ENCODE measurements at places on chromosomes 7 and 10.
A peak's percentile ranks its signal among the peaks of the same experiment; 100 is the strongest.

DNA sequence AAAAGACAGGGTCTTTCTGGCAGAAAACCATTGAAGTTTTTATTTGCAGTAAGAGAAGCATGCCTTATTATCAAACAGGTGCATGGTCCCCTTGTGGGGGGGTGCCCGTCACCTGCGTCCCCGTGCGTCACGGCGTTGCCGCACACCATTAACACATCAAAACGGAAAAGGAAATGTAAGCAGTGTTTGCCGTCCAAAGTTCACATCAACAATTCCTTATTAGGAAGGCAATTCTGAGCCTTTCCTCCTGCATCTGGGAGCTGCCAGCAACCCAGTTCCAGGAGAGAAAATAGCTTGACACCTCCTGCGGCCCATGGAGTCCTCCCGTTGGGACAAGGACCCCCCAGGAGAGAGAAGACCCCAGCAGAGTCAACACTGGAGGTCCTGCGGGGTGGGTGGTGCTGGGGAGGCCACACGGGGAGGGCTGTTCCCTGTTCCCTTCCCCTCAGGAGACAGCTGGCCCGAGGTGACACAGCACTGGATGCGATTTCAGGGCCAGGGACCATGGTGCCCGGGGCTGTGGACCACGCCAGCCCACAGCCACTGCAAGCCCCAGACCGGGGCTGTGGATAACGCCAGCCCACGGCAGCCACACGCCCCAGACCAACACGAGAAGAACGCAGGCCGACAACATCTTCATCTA is 39.5 kb downstream of the DIP2C start:
- DNase-seq = no peak

DNA sequence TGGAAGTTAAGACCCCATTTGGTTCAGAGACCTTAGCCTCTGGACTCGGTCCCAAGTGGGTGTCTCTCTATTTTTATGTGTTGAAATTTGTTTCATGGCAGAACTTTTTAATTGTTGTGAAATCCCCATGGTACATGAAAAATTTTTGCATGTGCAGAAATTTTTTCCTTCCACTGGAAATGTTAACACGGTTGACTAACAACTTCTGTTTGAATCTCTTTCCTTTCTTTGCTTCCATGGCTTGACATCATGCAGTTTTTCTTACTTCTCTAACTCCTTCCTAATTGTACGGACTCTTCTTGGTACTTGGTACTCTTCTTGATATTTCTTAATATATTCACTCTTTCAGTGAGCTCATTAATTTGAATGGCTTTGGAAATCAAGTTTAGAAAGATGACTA is 18.3 kb downstream of the MDFIC start:
- no peak for DNase-seq

- no peak for DNase-seq
These were observed 510 bp downstream of the ZSWIM8 start for GRCh38 chr10:73785721-73786511.

DNA sequence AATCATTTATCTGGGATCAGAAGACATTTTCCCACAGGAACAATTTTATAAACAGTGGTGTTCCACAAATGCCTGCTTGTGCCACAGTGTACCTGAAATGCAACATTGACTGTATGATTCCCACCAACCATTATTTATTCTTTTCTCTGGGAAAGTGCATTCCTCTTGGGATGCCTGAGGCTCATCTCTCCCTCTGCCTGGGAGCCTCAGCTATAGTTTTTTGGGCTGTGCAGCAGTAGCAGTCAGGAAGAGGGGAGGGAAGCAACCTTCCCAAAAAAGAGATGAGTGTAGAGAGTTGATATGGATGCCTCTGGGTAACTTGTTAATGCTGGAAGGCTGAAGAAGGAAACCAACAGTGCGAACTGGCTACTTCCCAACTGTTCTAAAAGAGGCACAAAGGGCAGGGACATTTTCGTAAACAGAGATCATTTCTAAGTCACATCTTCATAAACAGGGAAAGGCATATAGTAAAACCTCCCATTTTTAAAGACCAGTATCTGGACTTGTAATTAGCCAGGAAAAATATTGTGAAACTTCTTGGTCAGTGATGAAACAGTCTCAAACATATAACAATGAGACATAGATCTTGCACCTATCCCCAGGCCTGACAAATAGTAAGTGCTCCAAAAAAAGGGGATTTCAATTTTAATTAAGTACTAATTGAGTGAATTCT is 1.4 kb upstream of the CALD1 start:
- no peak for DNase-seq

GRCh38 chr7:68176974-68177373 is 1180.3 kb downstream of the TYW1 start:
- no peak for DNase-seq

DNA sequence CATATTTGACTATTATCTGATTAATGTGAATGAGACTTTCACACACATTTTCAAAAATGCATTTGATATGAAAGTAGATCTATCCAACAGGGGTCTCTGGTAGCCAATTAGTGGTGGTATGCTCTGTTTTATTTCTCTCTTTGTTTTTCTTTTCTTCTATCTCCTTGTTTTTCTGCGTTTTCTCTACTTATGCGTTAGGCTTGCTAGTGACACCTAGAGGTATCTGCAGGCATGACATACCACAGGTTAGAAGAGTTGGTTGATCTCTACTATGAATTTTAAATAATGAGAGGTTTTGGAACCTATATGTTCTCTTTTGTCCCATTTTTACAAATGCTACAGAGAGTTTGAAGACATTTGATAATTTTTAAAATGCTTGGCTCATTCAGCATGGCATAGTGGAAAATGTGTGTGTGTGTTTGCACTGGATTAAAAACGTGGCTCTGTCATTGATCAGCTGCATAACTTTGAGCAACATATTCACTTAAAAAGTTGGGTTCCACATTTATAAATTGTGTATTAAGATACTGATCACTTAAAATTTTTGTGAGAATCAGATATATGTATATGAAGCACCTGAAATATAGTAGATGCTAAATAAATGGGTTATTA is 28.1 kb upstream of the PLXDC2 start:
- DNase-seq = peak; percentile 8

GRCh38 chr7:15709978-15710377 is 23.5 kb upstream of the MEOX2 start:
- DNase-seq = no peak

GRCh38 chr10:31708474-31708873 is 220.2 kb downstream of the ARHGAP12 start:
- DNase-seq = no peak

DNA sequence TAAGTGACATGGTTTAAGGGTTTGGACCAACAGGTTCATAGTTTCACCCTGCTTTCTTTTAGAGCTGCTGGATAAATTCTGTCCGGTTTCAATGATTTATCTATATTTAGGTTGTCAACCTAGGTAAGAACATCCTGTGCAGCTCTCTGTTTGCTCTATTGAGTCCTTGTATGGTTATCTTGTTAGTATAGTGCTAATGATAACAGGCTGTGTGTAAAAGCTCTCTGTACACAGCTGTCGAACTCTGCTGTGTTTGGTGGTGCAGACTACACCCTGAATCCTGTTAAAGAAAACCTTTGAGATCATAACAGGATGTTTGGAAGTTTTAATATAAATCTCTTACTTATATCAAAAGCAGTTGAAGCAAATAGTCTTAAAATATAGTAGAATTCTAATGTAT is 219.2 kb downstream of the SDK1 start:
- DNase-seq = no peak

GRCh38 chr7:12570168-12570533 is 369 bp upstream of the SCIN start:
- no peak for DNase-seq

DNA sequence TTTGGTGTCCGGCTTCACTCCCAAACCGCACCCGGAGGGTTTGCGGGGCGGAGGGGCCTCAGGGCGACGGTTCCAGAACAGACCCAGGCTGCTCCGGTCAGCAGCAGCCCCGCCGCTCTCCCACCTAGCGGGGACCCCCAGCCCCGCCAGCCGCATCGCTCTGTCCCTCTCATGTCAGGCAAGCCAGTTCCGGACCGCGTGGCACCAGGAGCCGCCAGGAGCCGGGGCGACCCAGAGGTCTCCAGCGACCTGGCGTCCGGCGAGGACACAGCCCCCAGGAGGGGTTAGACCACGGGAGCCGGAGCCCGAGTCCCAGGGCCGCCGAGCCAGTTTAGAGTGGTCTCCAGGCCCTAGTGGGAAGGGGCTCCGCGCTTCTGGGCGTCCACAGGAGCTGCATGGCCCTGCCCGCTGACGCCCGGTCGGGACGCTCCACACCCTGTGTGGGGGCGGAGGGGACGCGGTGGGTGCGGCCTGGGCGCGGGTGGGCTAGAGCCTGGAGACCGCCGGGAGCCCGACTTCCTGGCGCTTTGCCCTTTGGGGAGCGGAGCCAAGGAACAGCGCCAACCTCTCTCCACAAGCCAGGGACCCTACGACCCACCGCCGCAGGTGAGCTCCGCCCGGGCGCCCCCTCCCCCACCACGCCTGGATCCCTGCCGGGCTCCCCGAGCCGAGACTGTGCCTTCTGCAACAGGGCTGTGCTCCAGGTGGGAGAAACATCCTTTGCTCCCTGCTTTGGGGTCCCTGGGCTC is 43.4 kb downstream of the ZNF117 start:
- DNase-seq = no peak

DNA sequence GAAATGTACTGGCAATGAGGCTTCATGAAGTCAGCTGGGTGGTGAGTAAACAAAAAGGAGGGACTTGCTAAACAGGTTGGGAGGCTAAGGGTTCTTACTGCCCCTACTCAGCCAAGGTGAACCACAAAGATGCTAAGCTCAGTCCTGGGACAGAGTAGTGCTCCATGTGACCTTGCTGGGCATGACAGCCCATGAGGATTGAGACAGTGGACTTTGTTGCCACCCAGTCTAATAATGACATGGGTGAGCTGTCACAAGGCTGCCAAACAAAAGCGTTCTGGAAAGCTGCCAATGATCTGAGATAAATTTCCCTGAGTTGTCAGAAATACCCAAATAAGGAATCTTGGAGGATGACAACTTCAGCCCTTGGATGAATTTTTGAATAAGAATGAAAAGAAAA is 75.2 kb downstream of the CLEC2L start:
- no peak for DNase-seq

- DNase-seq = no peak
These were observed 155.1 kb downstream of the ZNF22 start for GRCh38 chr10:45155784-45156183.

- peak; percentile 6 for DNase-seq
These were observed 17.6 kb upstream of the EXOC6 start for GRCh38 chr10:92830478-92831389.

DNA sequence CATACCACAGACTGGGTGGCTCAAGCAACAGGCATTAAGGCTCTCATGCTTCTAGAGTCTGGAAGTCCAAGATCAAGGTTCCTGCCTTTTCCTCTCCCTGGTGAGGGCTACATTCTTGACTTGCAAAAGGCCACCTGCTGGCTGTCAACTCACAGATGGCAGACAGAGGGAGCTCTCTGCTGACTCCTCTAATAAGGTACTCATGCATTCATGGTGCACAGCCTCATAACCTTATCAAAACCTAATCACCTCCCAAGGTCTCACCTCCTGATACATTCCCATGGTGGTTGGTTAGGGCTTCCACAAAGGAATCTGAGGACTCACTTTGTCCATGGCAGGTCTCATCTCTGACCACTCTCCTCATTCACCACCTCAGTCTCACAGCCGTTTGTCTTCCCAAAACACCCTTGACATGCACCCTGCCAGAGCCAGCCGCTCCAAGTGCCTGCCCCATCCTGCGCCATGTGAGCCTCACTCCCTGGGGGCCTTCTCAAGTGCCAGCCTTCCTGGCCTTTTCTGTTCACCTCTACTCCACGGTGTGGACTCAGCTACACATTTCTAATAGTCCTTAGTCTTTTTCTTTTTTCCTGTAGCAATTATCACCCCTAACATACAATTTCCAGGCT is 400.3 kb upstream of the ADARB2 start:
- DNase-seq = no peak

- DNase-seq = no peak
These were observed 151.5 kb downstream of the DNAJB6 start for GRCh38 chr7:157488281-157488680.

DNA sequence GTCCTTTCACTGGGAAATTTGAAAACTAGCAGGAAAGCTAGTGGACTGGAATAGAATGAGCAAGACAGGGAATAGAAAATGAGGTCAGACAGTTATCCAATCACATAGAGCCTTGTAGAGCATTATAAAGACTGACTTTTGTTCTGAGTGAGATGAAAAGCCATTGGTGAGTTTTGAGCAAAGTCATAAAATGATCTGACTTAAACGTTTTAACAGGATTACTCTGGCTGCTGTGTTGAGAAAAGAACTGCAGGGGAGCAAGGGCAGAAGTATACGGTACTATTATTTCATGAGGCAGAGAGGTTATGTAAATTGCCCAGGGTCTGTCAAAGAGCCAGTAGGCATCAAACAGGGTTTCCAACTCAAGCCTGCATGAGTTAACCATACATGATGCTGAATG is 393.4 kb downstream of the TFEC start:
- no peak for DNase-seq

GRCh38 chr10:88057720-88058119 is 194.3 kb downstream of the PTEN start:
- no peak for DNase-seq

DNA sequence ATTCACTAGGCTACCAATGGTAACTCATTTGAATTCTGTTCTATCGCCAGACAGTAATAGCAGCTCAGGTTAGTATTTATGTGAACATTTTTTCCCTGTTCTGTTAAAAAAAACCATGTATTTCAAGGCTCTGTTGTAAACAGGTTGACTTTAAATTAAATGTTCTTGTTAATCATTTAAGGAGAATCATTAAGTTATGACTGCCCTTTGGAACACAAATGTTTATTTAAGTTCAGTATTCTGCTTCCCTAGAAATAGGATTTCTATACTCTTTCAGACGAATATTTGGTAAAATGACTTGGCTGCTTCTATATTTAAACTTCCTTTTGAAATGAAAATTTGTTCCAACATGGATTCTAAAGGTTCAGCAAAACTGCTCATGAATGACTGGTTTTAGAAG is 13.1 kb upstream of the CROT start:
- no peak for DNase-seq

- no peak for DNase-seq
These were observed 43.9 kb upstream of the BMS1 start for GRCh38 chr10:42738679-42739078.

- no peak for DNase-seq
These were observed 7.7 kb downstream of the GHRHR start for GRCh38 chr7:30971440-30971839.

DNA sequence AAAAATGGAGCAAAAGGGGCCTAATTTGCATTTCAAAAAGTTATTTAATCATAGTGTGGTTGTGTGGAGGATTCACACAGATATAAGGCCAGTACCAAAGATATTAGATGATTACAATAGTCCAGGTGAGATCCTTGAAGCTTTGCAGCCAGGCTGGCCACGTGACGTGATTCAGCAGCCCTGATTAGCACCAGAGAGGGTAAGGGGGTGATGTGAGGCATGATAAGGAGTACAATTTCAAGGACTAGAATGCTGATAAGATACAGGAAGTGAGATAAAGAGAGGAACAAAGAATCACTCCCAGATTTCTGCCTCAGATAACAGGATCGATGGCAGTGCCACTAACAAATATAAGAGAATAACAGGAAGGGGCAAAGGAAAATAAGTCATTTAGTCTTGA is 108.4 kb upstream of the PALS2 start:
- DNase-seq = no peak

GRCh38 chr7:157008206-157009169 is 2.0 kb downstream of the MNX1 start:
- DNase-seq = no peak

Data from SIG-M5 (cell line).